Cerebellar cortex (tissue), 1 donor: ENCODE measurements at places on chromosomes 3 and 15.

DNA sequence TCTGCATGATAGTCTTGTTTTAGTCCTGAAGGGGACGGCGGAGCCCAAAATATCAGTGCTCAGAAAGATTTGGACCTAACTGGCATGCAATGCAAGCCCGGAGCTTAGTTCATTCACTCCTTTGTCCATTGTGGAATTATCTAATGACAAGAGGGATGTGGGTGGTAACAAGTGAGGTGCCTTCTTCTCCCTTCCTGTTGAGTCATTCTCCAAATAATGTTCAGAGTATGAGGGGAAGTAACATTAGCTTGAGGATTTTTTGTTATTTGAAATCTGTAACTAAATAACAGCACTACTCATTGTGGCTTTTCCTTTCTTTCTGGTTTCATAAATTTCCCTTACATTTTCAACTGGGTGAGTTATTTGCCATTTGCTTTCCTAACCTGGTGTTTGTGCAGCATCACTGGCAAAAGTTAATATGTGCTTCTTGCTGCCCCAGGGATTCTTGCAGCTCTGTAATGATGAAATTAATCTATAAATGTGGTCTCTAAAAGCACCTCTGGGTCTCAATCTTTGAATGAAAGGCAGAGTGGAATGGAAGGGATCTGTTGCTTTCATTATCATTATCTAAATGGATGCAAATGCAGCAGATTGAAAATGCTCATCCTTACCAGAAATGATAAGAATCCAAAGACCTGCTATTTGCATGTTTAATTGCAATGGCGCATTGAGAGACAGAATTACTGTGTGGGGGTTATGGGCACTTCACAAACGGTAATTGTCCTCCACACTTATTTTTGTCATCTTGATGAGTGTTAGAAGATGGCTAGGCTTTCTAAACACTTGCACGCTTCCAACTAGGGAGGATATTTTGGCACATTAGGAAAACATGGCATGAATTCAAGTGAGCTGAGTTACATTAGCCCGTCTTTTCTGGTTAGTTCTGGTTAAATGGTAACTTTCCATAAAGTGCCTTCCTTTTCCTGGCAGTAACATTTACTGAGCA lies 89.9 kb upstream of the MITF start:
- no peak for DNase-seq

GRCh38 chr3:182746959-182747358 lies 46.3 kb upstream of the ATP11B start:
- no peak for DNase-seq

- DNase-seq: no peak
Observed at GRCh38 chr15:63403254-63403945, 21.8 kb upstream of the CA12 start.

GRCh38 chr3:184604615-184605290 lies 43.2 kb downstream of the EPHB3 start:
- DNase-seq: no peak

DNA sequence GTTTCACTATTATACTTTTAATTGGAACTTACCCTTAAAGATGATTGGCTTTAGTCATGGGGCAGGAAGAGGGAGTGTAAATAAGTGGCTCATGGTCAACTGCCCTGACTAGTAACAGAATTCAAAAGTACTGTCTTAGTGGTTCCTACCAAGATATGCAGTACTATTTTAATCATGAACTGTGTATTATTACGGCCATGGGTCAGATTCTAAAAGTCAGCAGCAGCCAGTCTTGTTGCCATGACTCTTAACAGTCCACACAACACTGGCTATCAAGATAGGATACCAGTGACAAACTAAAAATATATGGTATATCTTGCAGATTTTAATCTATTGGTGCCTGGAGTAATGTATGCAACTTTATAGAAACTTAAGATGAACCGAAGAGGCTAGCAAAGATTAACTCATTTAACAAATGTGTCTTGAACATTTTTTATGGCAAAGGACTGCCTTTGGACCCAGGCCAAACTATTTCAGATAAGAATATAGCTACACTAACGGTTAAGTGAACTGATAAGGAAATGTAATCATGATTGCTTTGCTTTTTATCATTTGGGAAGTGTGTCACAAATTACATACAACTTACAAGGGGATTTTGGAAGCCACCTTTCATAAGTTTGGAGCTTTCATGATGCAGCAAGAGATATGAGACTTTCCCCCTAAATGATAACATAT lies 163.7 kb downstream of the TCF12 start:
- DNase-seq: no peak

GRCh38 chr15:34327906-34328305 lies 9.7 kb downstream of the SLC12A6 start:
- no peak for DNase-seq

GRCh38 chr3:188309437-188310269 lies 155.7 kb downstream of the LPP start:
- DNase-seq: no peak

DNA sequence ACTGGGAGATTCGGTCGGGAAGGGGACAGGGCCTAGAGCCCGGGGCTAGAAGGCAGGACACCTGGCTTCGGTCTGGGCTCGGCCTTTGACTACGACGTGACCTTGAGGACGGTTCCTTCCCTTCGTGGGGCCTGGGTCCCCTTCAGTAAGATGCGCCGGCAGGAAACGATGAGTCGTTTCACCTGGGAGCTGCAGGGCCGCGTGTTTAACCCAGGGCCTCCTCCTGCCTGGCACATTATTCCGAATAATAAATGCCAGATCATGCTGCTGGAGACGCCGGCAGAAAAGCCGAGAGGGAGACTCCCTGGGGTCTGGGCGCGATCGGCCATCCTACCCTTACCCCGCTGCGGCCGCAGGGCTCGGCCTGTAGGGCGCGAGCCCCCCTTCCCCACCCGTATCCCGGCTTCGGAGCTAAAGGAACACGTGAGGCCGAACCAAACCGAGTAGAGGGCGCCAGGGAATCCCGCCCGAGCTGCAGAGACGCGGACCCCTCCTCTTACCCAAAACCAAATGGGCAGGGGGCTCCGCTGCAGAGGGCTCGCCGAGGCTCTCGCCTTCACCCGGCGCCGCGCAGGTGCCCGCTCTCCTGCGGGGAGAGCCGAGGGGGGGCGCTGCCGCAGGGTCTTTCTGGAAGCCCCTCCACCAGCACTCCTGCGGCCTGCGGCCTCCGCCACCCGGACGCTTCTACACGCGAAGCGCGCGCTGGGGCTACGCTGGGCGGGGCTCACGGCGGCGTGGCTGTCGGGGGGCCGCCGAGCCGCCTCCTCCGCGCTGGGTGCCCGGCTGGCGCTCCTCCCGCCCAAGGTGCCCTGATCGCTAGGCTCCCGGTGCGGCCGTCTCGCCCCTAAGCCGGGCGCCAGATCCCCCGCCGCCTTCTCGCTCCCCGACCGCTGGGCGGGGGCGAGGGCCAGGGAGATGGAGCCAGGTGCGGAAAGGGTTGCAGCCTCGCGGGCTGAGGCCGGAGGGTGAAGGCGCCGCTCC lies at the start of gene BDH1:
BDH1 (minus strand) TSS at position 688 of the 981 bp plus-strand sequence. CDS start 9,525 bp downstream, outside the sequence.
- peak; percentile 33 for DNase-seq

DNA sequence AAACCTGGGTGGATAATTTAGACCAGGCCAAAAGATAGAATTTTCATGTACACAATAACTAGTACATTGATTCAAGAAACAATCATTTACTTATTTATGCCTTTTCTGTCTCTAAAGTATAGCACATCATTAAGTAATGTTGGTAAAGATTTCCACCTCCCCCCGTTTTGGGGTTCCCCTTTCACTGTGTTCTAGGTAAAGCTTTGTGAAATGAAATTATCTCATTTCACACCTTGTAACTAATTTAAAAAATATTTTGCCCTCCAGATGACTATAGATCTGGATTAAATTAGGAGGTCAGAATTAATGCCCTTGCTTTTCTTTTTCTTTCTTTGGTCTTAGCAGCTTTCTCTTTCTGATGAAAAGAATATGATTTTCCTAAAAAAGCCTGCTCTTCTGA lies 328.5 kb upstream of the TBC1D5 start:
- DNase-seq: no peak

DNA sequence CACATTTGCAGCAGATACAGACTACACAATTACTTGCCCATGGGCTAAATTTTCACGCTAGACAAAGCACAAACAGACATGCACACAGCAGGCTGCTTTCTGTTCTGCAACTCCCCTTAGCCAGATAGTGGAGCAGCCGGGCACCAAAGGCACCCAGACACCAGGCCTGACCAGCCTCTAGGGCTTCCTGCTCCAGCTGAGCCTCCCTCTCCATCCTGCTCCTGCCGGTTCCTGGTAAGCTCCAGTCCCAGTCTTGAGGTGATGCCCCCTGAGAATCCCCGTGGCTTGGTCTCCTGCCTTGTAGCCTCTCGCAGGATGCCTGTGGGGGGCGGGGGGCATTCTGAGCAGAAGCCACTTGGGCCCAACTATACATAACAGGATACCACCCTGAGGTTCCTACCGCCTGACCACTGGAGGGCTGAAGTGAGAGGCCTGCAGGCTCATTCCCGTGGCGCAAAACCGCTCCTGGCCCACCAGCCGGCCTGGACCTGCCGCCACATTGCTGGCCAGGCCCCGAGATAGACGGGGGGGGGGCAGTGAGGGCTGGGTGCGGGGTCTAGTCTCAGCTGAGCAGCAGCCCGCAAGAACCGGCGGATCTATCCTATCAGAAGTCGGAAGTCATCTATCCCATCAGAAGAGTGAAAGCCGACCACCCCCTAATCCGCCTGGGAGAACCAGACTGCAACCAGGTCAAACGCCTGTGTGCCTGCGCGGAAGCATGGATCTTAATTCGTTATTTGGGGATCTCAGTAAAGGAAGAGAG lies 3.9 kb downstream of the FOXL2 start:
- DNase-seq: no peak

DNA sequence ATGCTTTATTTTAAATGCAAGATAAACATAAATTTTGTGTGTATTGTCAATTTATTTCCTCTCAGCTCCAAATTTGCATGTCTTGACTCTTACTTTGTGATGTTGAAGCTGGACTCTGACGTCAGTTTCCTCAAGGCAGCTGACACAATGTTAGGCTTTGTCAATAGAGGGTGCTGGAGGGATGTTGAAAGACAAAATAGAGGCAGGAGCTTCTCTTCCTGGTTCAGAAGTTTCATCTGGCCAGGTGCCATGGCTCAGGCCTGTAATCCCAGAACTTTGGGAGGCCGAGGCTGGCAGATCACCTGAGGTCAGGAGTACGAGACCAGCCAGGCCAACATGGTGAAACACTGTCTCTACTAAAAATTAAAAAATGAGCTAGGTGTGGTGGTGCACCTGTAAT lies 408.6 kb downstream of the GBE1 start:
- peak; percentile 10 for DNase-seq

DNA sequence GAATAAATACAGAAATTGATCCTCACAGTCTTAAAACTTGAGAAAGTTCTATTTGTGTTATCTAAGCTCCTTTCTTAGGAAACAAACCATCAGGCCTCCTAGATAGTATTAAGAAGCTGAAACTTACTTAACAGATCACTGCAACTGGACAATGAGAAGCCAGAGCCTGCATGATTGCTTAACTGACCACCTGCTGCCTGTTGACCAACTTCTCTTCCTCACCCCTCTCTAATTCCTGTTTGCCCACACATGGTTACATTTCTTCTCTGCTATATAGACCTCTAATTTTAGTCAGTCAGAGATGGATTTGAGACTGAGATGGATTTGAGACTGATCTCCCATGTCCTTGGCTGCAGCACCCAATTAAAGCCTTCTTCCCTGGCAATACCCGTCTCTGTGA lies 13.5 kb downstream of the CCPG1 start:
- DNase-seq: no peak

GRCh38 chr3:194043516-194043915 lies 92.4 kb upstream of the HES1 start:
- DNase-seq: no peak

GRCh38 chr3:32607522-32607921 lies 36.9 kb upstream of the DYNC1LI1 start:
- DNase-seq: no peak

DNA sequence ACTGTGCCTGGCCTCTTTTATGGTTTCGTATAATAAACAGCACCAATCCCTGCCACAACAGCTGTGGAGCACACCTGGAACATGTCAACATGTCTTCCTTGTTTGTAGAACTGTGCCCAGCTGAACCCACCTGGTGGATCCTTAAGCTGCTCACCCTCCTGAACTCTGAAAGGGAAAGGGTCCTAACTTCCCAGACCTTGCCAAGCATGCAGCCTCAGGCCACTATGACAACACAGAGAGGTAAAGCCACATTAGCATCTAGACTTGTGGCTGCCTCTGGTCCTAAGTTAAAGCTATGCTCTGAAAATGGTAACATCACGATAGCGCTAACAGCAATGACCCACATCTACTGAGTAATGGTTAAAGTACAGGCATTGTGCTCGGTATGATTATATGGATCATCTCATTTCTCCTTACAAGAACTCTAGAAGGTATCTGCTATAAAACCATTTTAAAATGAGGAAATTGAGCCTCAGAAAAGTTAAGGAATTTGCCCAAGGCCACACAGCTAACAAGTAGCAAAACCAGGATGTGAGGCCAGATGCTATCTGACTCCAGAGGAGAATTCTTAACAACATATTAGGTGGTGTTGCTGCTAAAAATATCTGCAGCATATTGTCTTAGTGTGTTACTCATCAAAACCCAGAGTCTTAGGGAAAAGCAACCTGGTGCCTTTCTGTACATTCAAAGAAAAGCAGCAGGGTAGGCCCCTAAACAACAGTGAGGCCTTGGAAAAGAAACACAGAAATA lies 23.1 kb upstream of the HERC1 start:
- no peak for DNase-seq

GRCh38 chr15:90002428-90002844 lies 1.3 kb downstream of the ZNF710 start:
- no peak for DNase-seq

- DNase-seq: no peak
Observed at GRCh38 chr3:120113128-120114116, 19.2 kb upstream of the GSK3B start.

- no peak for DNase-seq
Observed at GRCh38 chr15:39542385-39543065, 38.4 kb upstream of the THBS1 start.

DNA sequence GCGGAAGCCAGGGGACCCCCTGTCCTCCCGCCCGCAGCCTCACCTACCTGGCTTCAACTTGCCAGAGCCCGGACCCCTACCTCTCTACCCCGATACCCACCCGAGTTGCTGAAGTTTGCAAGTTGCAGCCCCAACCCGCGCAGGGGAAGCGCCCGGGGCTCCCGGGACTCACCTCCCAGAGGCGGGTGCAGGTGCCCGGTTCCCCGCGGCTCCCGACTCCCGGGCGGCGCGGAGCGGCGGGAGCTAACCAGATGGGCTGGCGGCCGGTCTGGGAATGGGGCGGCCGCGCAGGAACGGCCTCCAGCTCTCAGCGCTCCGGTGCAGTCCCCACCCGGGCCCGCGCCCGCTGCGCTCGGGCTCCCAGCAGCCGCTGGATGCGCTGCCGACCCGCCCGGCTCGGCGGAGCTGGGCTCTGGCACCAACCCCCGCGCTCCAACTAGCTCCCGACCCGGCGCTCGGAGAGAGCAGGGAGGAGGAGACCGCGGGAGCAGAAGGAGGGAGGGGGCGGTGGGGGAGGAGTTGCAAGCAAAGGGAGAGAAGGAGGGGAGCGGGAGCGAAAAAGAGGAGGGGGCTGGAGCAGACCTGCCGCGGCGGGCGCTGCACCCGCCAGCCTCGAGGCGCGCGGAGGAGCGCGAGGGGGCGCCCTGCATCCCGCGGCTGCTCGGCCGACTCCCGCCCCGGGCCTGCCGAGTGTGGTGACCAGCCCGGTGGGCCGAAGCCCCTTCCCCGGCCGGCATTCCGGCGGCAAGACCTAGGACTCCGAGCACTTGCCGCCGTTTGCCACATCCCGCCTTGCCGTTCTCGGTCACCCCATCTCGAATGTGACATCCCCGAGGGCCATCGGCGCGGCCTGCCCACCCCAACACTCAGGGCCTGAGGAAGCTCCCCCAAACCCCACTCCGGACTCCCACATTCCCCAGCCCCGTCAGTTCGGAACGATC lies at the start of gene SEMA5B:
SEMA5B (minus strand) TSS at position 472 of the 941 bp plus-strand sequence. CDS start 66,500 bp downstream, outside the sequence.
- no peak for DNase-seq
